Stimulated activated CD4-positive, alpha-beta T cell treated with anti-CD3 and anti-CD28 coated beads, Interleukin-1b, Interleukin-23, amount 100 ng/mL, for 1 hour (primary cell): ENCODE measurements at places on chromosomes 7 and 10.
A peak's percentile ranks its signal among the peaks of the same experiment; 100 is the strongest.

GRCh38 chr10:119659951-119660350, 8.8 kb downstream of the BAG3 start:
- no peak for DNase-seq

DNA sequence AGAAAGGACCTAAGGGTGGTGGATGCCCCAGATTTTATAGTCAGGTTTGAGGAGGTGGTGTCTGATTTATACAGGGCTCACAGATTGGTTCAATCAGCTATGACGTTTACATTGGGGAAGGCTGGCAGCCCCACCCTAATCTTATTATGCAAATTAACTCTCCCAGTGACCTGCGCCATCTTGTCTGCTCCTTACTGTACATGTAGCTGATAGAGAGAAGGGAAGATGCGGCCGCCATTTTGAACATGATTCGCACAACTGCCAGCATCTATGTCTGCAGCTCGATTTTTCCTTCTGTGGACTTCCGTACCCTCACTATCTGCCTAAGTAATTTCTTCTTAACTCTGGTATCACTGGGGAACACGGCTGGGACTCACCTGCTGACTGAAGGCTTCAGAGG, 619.0 kb upstream of the DPP6 start:
- no peak for DNase-seq

DNA sequence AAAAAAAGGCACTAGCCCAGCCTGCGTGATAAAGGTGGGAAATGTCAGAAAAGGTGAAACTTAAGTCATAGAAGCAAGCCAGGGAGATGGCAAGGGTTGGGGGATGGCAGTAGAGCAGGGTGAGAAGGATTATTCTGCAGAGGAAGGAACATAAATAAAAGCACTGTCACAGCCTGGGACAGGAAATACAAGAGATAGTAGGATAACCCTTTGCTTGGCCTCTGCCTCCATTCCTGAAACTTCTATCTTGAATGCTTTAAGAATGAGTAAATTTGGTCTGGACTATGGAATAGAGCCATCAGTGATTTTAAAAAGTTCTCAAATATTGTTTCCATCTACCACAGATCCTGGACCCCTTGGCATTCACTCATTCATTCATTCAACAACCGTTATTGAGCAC, 50.0 kb downstream of the ABCC2 start:
- no peak for DNase-seq

- DNase-seq, result no peak
Measured at GRCh38 chr10:4138146-4138721, 353.2 kb upstream of the KLF6 start.

DNA sequence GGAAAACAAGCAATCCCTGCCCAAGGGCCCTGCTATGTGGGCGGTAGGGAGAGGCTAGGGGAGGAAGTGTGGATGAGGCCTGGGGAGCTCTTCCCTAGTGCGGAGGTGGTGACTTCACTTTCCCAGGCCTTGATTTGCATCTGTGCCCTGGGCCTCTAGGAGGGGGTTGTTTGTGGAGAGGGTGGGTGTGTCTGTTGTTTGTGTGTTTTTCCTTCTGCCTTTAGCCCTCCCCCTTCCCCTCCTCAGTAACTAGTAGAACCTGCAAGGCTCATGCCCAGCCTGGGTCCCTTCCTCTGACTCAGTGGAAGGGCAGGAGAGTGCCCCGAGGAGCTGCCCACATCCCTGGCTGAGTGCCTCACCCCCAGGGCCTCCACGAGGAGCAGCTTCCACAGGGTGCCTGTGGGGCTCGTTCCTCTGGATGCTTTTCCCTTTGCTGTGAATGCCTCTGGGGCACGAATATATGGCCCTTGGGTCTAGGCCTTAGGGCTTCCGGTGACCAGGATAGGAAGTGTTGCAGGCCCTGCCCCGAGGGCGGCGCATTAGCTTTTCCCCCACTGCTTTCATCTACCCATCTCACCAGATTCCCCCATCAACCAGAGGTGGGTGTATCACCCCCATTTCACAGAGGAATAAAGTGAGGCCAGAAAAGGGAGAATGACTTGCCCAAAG, 89.4 kb upstream of the DUSP5 start:
- DNase-seq, result no peak

DNA sequence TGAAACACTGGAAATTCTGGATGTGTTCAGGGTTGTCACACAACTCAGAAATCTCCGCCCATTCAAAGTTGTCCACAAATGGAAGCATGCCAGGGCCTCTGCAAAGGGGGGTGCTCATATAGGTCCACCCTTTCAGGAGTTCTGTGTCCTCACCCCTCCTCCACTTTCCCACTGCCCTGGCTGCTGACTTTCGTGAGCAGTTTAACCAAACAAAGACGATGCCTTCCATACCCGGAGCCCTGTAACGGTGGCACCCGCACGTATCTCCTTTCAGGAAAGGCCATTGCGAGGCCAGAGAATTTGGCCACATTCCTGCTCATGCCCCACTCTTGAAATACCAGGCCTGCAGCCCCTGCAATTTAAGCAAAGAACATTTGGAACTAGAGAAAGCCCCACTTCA, 1.4 kb downstream of the CPXM2 start:
- no peak for DNase-seq

DNA sequence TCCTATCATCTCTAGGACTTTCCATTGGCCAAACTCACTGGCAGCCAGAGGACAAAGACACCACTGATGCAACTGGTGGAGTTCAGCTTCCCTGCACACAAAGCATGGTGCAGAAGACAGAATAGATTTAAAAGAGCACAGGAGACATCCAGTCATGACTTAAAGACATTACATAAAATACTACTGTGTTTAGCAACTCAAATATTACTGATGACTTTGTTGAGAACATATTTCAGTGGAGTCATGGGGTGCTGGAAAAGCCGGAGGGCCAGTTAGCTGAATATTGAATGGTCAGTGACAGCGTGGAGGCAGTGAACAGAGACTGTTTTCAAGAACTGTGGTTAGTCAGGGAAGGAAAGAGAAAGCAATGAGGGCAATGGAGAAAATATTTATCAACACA, 296.3 kb upstream of the NRP1 start:
- no peak for DNase-seq

GRCh38 chr7:50281680-50282445, 22.7 kb upstream of the IKZF1 start:
- DNase-seq, result no peak

DNA sequence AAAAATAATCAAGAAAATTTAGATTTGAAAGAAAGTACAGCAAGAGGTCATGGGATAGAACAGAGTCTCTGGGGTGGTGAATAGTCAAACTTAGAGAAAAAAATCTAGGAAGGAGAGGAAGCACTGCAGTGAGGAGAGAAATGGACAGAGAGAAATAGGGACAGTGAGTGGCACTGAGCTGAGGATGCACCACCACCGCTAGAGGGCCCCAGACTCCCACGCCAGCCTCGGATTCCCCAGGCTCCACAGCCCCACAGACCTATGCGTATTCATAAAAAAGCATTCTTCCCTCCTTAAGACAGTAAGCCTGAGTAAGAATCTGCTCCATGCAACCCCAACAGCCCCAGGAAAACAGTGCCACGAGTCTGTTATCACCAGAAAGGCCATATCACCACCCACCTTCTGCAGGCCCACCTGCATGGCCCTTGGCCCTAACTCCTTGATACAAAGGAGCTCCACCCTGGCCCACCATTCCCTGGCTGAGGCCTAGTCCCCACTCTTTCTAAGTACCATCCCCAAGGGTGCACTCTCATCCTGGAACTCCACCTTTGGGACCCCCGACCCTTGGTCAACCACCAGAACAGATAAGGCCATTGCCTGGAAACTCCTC, 91.0 kb downstream of the ALOX5 start:
- DNase-seq, result peak; percentile 63

DNA sequence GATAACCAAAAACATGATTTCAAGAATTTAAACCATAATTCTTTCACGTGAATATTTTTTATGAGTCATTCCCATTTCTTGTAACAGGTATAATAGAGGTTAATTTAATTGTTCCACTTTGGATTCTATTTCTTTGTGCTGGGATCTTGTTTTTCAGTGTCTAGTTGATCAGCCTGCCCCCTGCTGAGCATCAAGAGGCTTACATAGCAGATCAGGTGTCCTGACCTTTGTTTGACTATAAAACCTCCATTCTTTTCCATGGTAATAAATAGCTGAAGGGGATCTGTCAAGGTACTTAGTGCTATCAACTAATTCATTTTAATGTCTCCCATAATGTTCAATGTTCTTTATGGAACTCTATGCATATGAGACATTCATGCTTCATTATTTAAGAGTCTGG, 4.9 kb downstream of the COL17A1 start:
- DNase-seq, result no peak

- no peak for DNase-seq
Measured at GRCh38 chr10:62534031-62534430, 159.9 kb downstream of the ZNF365 start.
